ENCODE measurements at places on chromosomes 2 and 18.

GRCh38 chr2:219650426-219651248 lies 23.2 kb downstream of the SLC4A3 start:
- no peak for DNase-seq

GRCh38 chr2:32264422-32265105 lies at the start of gene NLRC4:
NLRC4 (minus strand) TSS chr2:32264886; CDS start chr2:32256775, 8,111 bp downstream.
- no peak for DNase-seq

- DNase-seq = no peak
Observed at GRCh38 chr2:393711-394696, 106.1 kb upstream of the ALKAL2 start.

- DNase-seq = no peak
Observed at GRCh38 chr2:27790796-27791195, 19.3 kb downstream of the MRPL33 start.

- no peak for DNase-seq
Observed at GRCh38 chr2:144753416-144753815, 233.5 kb upstream of the ZEB2 start.

- DNase-seq = no peak
Observed at GRCh38 chr2:237604960-237605359, 14.4 kb upstream of the RAB17 start.

GRCh38 chr18:7325126-7325430 lies 94.2 kb downstream of the LRRC30 start:
- DNase-seq = no peak

GRCh38 chr2:200860092-200860795 lies 4.2 kb downstream of the CLK1 start:
- DNase-seq = no peak

- DNase-seq = no peak
Observed at GRCh38 chr2:228681979-228682378, 500.5 kb upstream of the SPHKAP start.

GRCh38 chr2:25305775-25306174 lies 36.0 kb downstream of the DNMT3A start:
- DNase-seq = no peak

Data from iPS DF 6.9 (cell line).